Stimulated activated CD4-positive, alpha-beta T cell treated with anti-CD3 and anti-CD28 coated beads, Interleukin-1b, Interleukin-23, amount 100 ng/mL, for 4 hours (primary cell): ENCODE measurements at places on chromosomes 1 and 21.

DNA sequence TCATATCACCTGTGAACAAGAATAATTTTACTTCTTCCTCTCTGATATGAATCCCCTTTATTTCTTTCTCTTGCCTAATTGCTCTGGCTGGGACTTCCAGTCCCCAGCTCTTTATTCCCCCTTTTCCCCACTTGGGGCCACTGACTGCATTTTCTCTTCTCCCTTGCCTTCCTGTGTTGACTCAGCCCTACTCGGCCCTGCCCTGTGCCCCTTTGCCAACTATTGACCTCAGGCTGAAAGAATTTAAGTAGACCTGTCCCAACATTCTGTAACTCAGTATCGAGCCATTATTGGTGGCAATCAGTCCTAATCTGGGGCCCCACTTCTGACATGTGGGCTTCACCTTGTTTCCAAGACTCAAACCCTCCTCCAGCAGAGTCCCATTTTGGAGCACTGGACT, 60.6 kb upstream of the STUM start:
- no peak for DNase-seq

GRCh38 chr1:108644984-108645383, 15.9 kb downstream of the HENMT1 start:
- DNase-seq, result no peak

GRCh38 chr1:246753670-246754535, 29.7 kb downstream of the SCCPDH start:
- DNase-seq, result peak; percentile 42

- DNase-seq, result no peak
These were observed 261.9 kb downstream of the RYR2 start for GRCh38 chr1:237303929-237304328.

GRCh38 chr1:192159781-192160180, 1.5 kb downstream of the RGS18 start:
- DNase-seq, result no peak
